Activated T-cell treated with anti-CD3 and anti-CD28 coated beads, Interleukin-2, amount 50 U/mL, for 72 hours (primary cell): ENCODE measurements at places on chromosomes 11 and 22.

GRCh38 chr11:72081821-72082453 lies 1.3 kb downstream of the LRRC51 start:
- no peak for DNase-seq

DNA sequence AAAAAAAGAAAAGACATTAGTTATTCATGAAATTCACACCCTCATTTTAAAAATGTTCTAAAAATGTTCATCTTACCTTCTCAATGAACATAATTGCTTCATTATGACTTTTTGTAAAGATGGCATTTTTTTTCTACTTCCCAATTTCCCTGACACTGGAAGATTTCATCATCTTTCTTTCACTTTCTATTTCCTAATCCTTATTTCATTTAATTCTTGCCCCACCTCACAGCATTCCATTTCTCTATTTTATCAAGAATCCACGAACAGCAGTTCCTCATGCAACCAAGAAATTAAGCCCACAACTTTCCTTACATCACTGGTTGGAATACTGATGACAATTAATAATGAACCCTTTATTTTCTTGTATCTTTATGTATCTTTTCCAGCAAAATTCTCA lies 1.9 kb downstream of the PATL1 start:
- DNase-seq = no peak

GRCh38 chr11:123241294-123241693 lies 46.2 kb upstream of the CLMP start:
- no peak for DNase-seq

DNA sequence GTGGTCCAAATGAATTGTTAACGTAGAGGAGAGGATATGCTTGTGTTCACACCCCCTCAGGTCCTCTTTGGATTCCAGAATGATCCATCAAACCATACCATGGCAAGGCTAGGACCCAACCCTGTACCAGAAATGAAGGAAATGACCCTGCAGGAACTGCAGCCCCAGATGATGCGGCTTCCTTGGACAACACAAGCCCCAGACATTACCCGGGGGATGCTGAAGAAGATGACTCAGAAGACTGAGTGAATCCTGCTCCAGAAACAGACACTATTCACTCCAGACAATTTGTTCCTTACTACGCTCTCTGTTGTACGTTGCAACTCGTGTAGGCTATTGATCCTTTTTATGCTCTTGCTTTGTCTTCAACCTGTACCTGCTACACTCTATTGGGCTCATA lies 15.2 kb upstream of the MTMR2 start:
- DNase-seq = no peak

- DNase-seq = no peak
Observed at GRCh38 chr11:133266986-133267385, 265.3 kb downstream of the OPCML start.

- no peak for DNase-seq
Observed at GRCh38 chr11:102108734-102109440, 1.4 kb upstream of the YAP1 start.

- no peak for DNase-seq
Observed at GRCh38 chr11:103295704-103296103, 186.5 kb downstream of the DYNC2H1 start.

DNA sequence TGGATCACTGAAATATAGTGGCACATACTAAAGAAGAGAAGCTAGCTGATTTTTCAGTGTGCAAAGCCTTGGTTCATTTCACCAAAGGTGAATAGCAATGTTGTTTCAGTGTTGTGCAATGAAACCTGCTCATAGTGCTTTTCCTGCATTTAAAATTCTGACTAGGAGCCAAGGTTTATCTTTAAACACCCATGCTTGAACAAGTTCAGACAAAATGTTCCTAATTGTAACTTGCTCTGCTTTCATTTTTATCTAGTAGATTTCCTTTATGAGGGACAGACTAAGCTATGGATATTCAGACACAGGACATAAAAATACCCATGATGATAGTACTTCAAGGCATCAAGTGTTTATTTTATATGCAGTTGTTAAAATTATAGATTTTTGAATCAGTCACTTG lies 47.7 kb downstream of the BBOX1 start:
- DNase-seq = no peak

- DNase-seq = no peak
Observed at GRCh38 chr22:44667276-44667675, 34.7 kb upstream of the PRR5 start.

- DNase-seq = no peak
Observed at GRCh38 chr11:105588001-105588400, 21.9 kb upstream of the GRIA4 start.

DNA sequence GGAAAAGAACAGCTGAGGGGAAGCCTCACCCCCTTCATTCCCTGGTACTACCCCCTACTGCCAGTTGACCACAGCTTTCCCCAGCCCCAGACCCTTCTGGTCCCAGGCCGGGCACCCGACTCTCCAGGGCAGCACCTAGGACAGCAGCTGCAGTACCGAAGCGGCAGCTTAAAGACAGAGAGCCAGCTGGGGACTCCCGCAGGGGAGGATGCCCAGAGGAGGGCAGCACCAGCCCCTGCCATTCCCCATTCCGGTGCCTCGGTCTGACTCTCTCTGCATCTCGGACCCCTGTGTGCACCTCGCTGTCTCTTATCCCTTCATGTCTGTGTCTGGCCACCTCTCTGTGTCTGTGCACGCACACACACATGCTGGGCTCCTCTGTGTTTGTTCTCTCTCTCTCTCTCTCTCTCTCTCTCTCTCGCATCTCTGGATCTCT lies 9.4 kb downstream of the IGSF9B start:
- DNase-seq = peak; percentile 76

DNA sequence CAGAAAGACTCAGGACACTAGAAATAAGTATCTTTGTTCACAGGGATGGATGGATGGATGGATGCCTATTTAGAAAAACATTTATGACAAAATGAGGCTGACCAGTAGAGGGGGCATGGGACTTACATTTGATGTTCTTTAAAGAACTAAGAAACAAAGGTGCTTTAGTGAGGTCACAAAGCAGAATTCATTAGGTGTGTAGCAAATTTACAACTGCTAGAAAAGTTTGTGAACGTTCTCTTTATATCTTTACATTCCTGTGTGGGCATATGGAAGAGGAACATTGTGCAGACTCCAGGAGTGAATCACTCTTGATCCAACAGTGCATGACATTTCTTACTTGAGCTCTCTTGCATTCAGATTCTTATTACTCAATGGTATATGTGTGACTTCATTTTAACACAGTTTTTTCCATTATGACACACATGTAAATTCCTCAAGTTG lies 15.8 kb upstream of the SIK2 start:
- DNase-seq = peak; percentile 40

DNA sequence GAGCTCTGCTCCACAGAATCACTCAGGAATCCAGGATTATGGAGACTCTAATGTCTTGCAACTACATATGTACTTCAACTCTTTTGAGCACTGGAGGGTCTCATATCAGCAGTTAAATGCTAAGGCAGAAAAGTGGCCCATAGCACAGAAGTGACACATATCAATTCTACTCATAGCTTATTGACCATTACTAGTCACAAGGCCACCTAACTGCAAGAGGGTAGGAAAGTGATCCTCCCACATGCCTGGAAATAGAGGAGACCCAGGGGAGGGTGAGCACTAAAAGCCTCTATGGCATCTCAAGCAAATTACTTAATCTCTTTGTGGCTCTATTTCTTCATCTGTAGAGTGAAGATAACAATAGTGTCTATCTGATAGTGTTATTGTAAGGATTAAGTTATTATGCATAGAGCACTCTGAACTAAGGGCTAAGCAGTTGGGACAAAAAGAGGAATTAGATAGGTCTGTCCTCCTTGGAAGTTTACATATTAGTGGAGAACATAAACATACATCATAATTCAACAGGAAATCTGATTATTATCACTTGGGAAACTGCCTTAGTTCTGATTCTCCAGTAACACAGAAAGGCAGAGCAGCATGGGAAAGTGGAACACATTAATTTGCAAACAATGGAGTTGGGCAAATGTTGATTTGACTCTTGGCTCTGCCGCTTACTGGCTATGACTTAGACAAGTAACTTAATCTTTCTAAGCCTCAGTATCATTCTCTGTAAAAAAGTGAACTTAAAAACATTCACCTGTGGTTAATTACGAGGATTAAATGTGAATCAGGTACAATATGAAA lies 25.1 kb upstream of the USP47 start:
- DNase-seq = no peak

GRCh38 chr11:129315781-129316579 lies 59.7 kb upstream of the BARX2 start:
- no peak for DNase-seq

DNA sequence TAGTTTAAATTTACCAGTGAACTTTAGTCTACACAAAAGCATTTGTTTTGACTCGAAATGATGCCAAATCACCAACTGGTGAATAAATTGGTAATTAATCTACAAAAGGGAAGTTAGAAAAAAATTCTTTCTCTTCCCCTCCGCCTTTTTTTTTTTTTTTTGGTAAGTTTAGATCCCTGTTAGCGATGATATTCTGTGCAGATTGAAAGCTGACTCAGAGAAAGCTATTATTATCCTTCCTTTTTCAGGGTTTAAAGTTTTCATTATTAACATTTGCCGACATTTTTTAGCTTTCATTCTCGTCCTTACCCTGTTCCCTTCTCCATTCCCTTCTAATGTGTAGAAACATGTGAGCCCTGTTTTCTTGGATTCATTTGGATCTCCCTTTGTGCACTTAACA lies 16.8 kb upstream of the NUP160 start:
- DNase-seq = no peak

- no peak for DNase-seq
Observed at GRCh38 chr11:133705873-133706272, 139.4 kb downstream of the SPATA19 start.

- no peak for DNase-seq
Observed at GRCh38 chr11:66593650-66594049, 665 bp downstream of the CCS start.

DNA sequence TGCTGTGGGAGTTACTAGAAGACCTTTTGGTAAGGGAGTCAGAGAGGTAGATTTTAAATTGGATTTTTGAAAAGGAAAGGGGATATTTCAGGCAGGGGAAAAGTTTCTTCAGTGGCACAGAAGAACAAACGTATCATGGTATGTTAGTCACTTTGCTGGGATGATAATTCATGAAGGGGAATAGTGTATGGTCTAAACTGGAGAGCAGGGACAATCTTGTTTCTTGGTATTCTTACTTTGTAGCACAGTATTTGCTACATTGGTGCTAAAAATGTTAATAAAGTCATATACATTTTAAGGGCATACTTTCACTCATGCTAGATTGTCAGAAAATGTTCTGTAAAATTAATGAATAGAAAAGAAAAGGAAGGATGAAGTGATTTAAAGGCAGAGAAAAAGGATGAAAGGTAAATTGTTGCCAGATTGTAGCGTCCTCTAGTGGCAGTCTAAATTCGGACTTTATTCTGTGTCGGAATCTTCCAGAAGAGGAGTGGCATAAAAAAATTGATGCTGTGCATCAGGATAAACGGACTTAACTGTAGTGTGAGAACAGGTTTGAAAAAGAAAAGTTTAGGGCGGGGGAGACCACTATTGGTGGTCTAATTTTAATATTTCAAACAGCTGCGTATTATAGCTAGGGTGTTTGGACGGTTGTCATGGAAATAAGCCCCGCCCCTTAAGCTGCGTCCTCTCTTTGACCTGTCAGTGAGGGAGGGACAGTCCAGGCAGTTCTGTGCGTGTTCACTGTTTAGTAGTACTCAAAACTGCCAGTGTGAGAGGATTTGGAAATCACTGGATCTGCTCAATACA lies at the start of gene BCO2:
Gene BCO2, plus strand, starts transcription at position 724 of the 810 bp plus-strand sequence. CDS start 90 bp downstream, outside the sequence.
- DNase-seq = peak; percentile 40

GRCh38 chr11:119727523-119728151 lies 1.4 kb downstream of the NECTIN1 start:
- peak; percentile 20 for DNase-seq

- no peak for DNase-seq
Observed at GRCh38 chr11:30526558-30526957, 59.6 kb downstream of the MPPED2 start.

- DNase-seq = peak; percentile 82
Observed at GRCh38 chr22:19909350-19910179, 32.0 kb upstream of the COMT start.

- no peak for DNase-seq
Observed at GRCh38 chr22:35559354-35560005, 18.8 kb downstream of the RASD2 start.

DNA sequence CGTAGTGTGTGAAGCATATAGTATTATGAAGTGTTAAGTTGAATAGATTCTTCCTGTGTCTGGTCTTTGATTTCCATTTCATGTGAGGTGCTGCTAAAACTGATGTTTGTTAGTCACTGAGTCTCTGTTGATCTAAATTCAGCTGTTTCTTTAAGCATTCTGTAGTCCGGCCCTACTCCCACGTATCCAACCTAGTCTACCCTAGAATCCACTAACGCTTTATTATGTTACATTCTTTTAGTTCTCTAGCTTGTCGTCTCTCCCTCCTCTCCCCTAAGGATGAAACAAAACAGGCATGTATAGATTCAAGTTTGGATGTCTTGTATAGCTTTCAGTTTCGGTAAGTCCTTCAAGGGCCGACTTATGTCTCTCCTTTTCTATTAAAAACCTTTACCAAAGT lies 4.1 kb downstream of the WEE1 start:
- no peak for DNase-seq

DNA sequence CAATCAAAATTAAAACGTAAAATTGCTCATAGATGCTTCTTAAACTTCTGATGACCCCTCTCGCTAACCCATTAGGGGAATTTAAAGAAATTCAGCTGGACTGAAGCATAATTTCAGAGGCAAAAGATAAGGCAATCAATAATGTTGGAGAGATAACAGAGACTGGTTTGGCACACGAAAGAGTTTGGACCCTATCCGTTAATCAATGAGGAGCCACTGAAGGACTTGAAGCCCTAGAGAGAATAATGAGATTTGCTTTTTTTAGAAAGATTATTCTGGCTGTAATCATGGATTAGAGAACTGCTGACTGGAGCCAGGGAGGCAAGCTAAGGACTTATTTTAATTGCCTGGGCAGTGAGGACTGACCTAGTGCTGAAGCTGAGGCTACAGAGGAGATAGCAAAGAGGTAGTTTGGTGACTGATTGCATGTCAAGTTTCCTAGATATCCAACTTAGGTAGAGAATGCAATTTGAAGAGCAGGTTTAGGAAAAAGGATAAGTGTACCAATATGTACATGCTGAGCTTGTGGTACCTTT lies 11.9 kb upstream of the ARHGAP42 start:
- no peak for DNase-seq
